CD4-positive, alpha-beta T cell (primary cell): ENCODE measurements at places on chromosomes 7 and 10. TPM values are rescaled to one million over a fixed set of nuclear protein-coding genes. Genes with fewer than 3 reads are reported as not detected.
A peak's percentile ranks its signal among the peaks of the same experiment; 100 is the strongest.

DNA sequence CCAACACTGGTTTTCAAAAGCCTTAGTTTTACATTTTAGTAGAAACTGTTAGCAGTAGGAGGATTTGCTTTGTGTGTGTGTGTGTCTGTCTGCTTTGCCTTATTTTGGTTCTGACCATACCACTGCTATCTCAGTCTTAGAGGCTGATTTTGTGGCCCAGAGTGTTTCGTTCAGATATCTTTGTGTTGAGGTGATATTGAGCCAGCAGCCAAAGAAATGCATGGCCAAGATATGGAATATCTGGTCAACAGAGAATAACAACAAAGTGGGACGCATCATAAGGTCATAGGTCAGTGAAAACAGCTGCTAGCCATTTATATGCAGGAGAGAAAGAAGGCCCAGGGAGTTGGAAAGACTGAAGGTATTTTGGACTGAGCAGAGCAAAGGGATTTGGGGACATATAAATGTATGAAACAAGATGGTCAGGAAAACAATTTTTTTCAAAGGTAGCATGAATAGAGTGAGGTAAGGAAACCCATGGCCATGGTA is 47.7 kb downstream of the KIAA1217 start:
- no peaks in the 10 kb centered on the region for H3K4me1 ChIP-seq
- H3K27ac ChIP-seq, result no peak overlapping the region
- no peak overlapping the region for H3K4me3 ChIP-seq
- no peaks in the 10 kb centered on the region for H3K27me3 ChIP-seq
- no peak for DNase-seq

- DNase-seq, result no peak
- no peak overlapping the region for H3K4me3 ChIP-seq
- peaks cover 4% of the 10 kb centered on the region for H3K27me3 ChIP-seq
- H3K27ac ChIP-seq, result no peak overlapping the region
Measured at GRCh38 chr7:141132671-141133070, 58.8 kb downstream of the TMEM178B start.

DNA sequence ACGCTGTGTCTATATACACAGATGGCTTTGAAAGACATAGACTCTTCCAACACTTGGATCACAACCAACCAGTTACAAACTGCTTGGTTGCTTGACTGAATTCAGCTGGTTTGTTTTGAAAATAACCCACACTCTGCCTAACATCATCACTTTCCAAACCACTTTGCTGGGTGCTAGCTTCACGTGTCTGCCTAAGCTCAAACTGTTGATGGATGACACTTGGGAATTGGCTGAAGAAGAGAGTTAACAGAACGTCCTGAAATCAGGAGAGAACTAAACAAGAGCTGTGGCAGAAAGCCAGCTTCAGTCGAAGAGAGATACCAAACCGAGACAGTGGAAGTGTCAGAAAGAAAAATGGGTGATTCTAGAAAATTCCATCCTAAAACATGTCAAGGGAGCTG is 420.8 kb upstream of the AUTS2 start:
- H3K36me3 ChIP-seq, result no peaks in the 10 kb centered on the region
- H3K4me1 ChIP-seq, result peaks cover 3% of the 10 kb centered on the region

DNA sequence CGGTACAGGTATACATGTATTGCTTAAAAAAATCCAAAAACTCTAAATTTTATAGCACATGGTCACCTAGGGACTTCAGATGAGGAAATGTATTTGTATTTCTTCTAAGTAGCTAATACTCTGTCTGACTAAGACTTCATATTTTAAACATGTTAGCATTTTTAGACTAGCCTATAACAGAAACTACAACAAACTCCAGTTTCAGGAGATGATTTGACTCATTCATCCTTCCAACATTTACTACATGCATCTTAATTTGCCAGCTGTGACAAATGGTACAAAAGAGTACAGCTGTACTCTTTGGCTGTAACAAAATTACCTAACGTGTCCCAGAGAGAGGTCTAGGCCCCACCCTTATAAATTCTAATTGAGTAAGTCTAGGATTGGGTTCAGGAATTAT is 22.2 kb downstream of the TMEM209 start:
- no peak overlapping the region for H3K4me3 ChIP-seq
- no peak for DNase-seq
- H3K4me1 ChIP-seq, result no peaks in the 10 kb centered on the region

DNA sequence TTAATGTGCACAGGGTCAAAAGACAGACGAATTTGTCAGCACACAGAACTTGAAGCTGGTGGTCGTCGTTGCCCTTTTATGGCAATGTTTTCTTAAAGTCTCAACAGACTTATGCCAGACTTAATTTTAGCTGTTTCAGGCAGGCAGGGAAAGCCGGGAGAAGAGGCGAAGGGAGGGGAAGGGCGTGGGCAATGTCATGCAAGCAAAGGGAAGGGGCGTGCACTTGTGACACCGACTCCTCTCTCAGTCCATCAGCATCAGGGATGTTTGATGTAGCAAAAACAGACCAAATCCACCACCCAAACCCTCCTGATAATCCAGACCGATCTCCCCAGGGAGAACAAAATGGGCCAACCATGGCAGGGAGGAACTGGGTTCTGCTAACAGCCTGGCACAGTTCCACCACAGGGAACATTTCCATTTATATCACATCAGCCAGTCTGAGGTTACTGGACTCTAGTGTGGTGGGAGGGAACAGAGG is 118.1 kb upstream of the RHEB start:
- no peaks in the 10 kb centered on the region for H3K36me3 ChIP-seq
- no peaks in the 10 kb centered on the region for H3K27me3 ChIP-seq
- H3K27ac ChIP-seq, result no peak overlapping the region
- H3K4me1 ChIP-seq, result peaks cover 2% of the 10 kb centered on the region

GRCh38 chr10:118969014-118969413 is 60.5 kb upstream of the NANOS1 start:
- peaks cover 13% of the 10 kb centered on the region for H3K27me3 ChIP-seq
- no peaks in the 10 kb centered on the region for H3K4me1 ChIP-seq
- H3K36me3 ChIP-seq, result no peaks in the 10 kb centered on the region
- no peak for DNase-seq
- H3K27ac ChIP-seq, result no peak overlapping the region

- no peaks in the 10 kb centered on the region for H3K27me3 ChIP-seq
- no peak overlapping the region for H3K4me3 ChIP-seq
- H3K4me1 ChIP-seq, result peaks cover 29% of the 10 kb centered on the region
- no peak overlapping the region for H3K27ac ChIP-seq
Measured at GRCh38 chr7:114973147-114973546, 51.3 kb downstream of the MDFIC start.

- no peaks in the 10 kb centered on the region for H3K4me1 ChIP-seq
- DNase-seq, result no peak
- no peak overlapping the region for H3K27ac ChIP-seq
- H3K27me3 ChIP-seq, result no peaks in the 10 kb centered on the region
Measured at GRCh38 chr10:22444219-22444788, 99.0 kb downstream of the SPAG6 start.

- H3K4me1 ChIP-seq, result no peaks in the 10 kb centered on the region
- no peak for DNase-seq
- H3K36me3 ChIP-seq, result no peaks in the 10 kb centered on the region
- H3K27ac ChIP-seq, result no peak overlapping the region
- H3K27me3 ChIP-seq, result no peaks in the 10 kb centered on the region
- H3K4me3 ChIP-seq, result no peak overlapping the region
Measured at GRCh38 chr10:91761721-91762120, 36.5 kb upstream of the TNKS2 start.

GRCh38 chr10:12727832-12728215 is 273.7 kb downstream of the CCDC3 start:
- H3K4me1 ChIP-seq, result peaks cover 11% of the 10 kb centered on the region
- no peak overlapping the region for H3K4me3 ChIP-seq
- H3K27me3 ChIP-seq, result no peaks in the 10 kb centered on the region
- no peak for DNase-seq
- no peak overlapping the region for H3K27ac ChIP-seq

DNA sequence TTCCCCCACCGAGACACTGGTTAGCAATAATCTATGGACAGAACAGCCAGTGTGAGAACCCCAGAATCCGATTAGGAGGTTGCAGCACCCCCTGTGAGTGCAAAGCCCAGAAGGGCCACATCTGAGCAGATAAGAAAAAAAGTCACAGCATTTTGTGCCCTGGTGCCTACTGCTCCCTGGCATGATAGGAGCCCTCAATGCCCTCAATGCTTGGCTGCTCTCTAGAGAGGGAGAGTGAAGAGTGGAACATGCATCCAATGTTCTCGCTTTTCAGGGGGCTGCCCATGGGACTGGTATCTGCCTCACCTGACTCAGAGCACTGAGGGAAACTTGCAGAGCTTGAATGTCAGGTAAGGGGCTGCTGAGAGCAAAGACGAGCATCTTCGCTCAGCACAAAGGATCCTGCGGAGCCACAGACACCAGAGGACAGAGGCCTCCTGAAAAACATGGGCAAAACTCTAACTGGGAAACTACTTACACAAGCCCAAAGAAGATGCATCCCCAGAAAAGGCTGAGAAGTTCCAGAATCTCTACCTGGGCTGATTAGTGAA is 98.0 kb upstream of the FAM20C start:
- H3K4me1 ChIP-seq, result peaks cover 4% of the 10 kb centered on the region
- DNase-seq, result no peak
- no peak overlapping the region for H3K4me3 ChIP-seq
- H3K27ac ChIP-seq, result no peak overlapping the region

DNA sequence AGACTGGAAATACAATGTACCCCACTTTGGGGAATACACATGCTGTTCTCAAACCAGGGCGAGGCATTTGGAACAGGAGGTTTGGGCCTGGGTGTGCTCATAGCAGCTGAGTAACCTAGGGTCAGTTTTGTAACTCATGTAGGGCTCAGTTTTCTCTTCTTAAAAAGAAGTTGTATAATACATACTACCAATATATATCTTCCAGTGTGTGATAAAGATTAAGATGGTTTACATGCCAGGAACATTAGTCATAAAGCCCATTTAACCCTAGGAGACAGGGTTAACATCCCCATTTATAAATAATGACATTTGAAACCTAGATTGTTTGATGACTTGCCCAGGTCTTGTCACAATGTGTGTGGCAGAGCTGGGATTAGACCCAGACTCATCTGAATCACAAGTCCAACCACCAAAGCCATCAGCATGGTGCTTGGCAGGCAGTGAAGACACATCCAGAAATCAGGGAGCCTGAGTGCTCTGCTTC is 6.0 kb downstream of the AKR1B10 start:
- no peak overlapping the region for H3K4me3 ChIP-seq
- H3K27me3 ChIP-seq, result no peaks in the 10 kb centered on the region
- H3K36me3 ChIP-seq, result no peaks in the 10 kb centered on the region
- DNase-seq, result no peak
- no peak overlapping the region for H3K27ac ChIP-seq

GRCh38 chr7:44489955-44490350 is 505 bp downstream of the NUDCD3 start:
- H3K27me3 ChIP-seq, result no peaks in the 10 kb centered on the region
- H3K4me3 ChIP-seq, result peak overlapping the region; percentile 84
- peak overlapping the region; percentile 97 for H3K27ac ChIP-seq
- H3K4me1 ChIP-seq, result peaks cover 36% of the 10 kb centered on the region

- peaks cover 30% of the 10 kb centered on the region for H3K4me1 ChIP-seq
- H3K27me3 ChIP-seq, result no peaks in the 10 kb centered on the region
- H3K27ac ChIP-seq, result no peak overlapping the region
- no peak for DNase-seq
- peaks cover 43% of the 10 kb centered on the region for H3K36me3 ChIP-seq
Measured at GRCh38 chr7:5646846-5647245, 134.6 kb downstream of the RNF216 start.

DNA sequence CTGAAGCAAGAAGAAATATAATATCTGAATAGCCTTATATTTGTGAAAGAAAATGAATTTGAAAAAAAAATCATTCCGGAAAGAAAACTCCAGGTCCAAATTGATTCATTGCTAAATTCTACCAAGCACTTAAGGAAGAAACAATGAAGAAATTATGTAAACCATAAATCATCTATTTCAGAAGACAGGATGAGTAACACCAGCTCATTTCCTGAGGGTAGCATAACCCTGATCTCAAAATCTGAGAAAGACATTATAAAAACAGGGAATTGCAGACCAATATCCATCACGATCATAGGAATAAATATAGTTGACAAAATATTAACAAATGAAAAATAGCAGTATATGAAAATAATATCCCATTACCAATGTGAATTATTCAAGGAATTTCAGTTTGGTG is 70.1 kb upstream of the RAB18 start:
- H3K4me1 ChIP-seq, result no peaks in the 10 kb centered on the region
- H3K4me3 ChIP-seq, result no peak overlapping the region
- no peaks in the 10 kb centered on the region for H3K36me3 ChIP-seq
- H3K27me3 ChIP-seq, result no peaks in the 10 kb centered on the region

DNA sequence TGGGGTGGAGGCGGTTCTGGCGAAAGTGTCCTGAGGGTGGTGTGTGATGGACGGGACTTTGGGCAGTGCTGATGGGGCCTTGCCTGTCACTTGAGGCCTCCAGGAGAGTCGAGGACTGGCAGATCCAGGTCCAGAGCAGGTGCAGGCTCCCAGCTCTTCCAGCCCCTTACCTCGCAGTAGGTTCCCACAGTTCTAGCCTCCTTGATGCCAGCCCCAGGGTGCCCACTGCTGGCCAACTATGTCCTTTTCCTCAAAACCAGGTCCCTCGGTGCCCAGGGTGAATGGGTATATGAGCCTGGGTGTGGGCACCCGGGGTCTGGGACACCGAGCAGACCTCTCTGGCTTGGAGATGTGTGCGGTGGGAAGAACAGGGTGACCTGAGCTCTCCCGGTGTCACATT is 8.3 kb downstream of the FAM20C start:
- H3K27me3 ChIP-seq, result no peaks in the 10 kb centered on the region
- H3K27ac ChIP-seq, result no peak overlapping the region
- H3K36me3 ChIP-seq, result no peaks in the 10 kb centered on the region
- no peak for DNase-seq
- H3K4me3 ChIP-seq, result no peak overlapping the region

GRCh38 chr7:133910761-133911160 is 216.4 kb upstream of the LRGUK start:
- H3K4me1 ChIP-seq, result no peaks in the 10 kb centered on the region
- no peak overlapping the region for H3K27ac ChIP-seq
- no peak overlapping the region for H3K4me3 ChIP-seq
- H3K36me3 ChIP-seq, result no peaks in the 10 kb centered on the region
- no peaks in the 10 kb centered on the region for H3K27me3 ChIP-seq
- no peak for DNase-seq

GRCh38 chr7:155412416-155413253 is 45.3 kb upstream of the EN2 start:
- H3K4me3 ChIP-seq, result no peak overlapping the region
- H3K27ac ChIP-seq, result no peak overlapping the region
- peaks cover 2% of the 10 kb centered on the region for H3K4me1 ChIP-seq

GRCh38 chr10:9260690-9261089 is 1206.2 kb downstream of the GATA3 start:
- H3K4me3 ChIP-seq, result no peak overlapping the region
- DNase-seq, result no peak
- no peaks in the 10 kb centered on the region for H3K4me1 ChIP-seq
- H3K36me3 ChIP-seq, result no peaks in the 10 kb centered on the region
- peaks cover 9% of the 10 kb centered on the region for H3K27me3 ChIP-seq

The COMMD3 gene
- 51.0 TPM for total RNA-seq

The ZNF487 gene
- total RNA-seq, result 8.5 TPM

The LLCFC1 gene
- not detected for total RNA-seq

The ANXA8L1 gene
- total RNA-seq, result not detected

The TMEM139 gene
- total RNA-seq, result 0.27 TPM

The ALOX5 gene
- 2.7 TPM for total RNA-seq
